Activated T-helper 9 cell treated with anti-CD3 and anti-CD28 coated beads, Interleukin-2, amount 50 U/mL, for 16 hours (primary cell): ENCODE measurements at places on chromosomes 3 and 15.
A peak's percentile ranks its signal among the peaks of the same experiment; 100 is the strongest.

DNA sequence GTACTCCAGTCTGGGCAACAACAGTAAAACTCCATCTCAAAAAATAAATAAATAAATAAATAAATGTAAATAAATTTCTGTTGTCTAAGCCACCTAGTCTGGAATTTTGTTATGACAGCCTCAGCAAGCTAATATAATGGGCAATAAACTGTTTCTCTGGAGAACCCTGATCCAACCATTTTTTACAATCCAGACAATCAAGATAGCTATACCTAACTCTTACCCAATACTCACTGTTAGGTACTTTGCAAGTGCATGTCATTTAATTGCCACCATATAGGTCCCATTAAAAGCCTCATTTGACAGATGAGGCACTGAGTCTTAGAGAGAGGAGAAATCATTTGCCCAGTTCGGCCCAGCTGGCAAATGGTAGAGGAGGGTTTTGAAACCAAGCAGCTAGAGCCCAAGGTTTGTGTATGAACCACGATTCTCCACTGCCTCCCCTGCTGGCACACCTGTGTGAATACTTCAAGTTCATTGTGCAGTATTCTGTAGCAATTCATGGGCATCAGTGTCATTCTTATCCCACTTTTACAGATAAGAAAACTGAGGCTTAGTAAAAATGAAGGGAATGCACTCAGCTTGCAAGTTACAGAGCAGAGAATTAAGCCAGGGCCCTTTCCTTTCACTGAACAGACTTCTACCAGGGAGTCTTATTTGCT, 107.0 kb upstream of the UBE2E1 start:
- DNase-seq: no peak

DNA sequence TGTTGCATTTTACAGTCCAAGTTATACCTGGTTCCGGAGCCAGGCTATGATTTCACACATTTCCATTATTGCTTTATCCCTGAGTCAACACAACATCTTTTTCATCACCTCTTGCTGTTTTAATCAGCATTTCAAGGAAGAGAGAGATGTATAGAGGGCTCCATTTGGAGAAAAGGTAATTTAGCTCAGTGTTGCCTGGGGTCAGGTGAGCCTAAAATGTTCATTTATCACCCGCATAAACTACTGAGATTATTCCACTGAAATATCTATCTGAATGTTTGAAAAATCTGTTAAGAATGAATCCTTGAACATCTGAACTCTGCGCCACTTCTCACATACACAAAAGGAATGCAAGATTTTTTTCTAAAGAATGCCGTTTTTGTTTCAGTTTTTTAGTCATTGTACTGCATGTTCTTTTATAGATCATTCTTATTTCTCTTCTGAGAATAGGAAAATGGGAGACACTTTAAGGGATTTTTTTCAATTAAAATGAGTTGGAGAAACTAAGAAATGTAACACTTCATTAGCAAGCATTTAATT, 51.5 kb upstream of the AGTR1 start:
- DNase-seq: no peak

DNA sequence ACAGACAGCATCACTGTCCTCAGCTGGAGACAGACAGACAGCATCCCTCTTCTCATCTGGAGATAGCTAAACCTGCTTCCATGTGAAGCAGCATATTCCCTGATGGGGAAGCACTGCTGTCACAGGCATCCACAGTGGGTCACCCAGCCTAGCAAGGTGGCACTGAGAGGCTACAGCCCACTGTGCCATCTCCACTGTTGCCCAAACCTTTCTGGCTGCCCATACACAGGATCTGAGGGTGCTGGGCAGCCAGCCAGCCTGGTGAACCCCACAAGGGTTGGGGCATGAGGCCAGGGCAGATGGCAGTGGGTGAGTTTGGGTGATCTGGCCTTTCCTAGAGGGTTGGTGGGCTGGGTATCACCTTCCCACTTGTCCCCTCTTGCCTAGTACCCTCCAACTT, 11.7 kb downstream of the CHST13 start:
- no peak for DNase-seq

GRCh38 chr3:100082714-100083113, 31.6 kb downstream of the FILIP1L start:
- no peak for DNase-seq

DNA sequence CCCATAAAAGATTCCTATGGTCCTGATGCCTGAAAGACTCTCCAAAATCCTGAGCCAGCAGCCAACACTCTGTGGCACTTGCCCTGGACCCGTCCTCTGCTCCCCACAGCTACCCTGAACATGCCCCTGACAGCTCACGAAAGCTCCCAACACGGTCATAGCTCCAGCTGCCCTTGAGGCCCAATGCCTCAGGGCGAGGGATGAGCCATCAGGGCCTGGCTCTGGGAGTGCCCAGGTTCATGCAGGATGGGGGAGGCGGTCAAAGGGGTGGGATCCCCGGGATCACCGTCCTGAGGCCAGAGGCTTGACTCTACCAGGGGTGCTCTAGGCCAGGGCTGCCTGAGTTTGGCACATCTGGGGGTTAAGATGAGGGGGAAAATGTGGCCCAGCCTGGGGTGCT, 72.7 kb upstream of the RPL32 start:
- no peak for DNase-seq

DNA sequence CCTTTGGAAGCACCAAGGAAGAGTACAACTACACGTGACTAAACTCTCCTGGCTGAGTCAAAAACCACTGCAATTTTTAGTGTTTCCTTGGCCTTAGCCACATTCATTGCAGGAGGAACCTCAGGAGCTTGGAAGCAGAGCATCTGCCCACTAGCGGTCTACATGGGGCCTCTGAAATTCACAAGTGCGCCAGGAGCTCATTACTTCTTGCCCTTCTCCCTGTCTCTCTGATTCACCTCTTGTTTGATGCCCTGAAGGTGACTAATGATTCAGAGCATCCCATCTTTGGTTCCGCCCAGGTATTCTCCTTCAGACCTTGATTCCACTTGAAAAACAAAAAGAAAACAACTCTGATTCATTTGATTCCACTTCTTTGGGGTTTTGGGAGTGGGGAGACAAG, 201.1 kb upstream of the LPP start:
- DNase-seq: no peak

DNA sequence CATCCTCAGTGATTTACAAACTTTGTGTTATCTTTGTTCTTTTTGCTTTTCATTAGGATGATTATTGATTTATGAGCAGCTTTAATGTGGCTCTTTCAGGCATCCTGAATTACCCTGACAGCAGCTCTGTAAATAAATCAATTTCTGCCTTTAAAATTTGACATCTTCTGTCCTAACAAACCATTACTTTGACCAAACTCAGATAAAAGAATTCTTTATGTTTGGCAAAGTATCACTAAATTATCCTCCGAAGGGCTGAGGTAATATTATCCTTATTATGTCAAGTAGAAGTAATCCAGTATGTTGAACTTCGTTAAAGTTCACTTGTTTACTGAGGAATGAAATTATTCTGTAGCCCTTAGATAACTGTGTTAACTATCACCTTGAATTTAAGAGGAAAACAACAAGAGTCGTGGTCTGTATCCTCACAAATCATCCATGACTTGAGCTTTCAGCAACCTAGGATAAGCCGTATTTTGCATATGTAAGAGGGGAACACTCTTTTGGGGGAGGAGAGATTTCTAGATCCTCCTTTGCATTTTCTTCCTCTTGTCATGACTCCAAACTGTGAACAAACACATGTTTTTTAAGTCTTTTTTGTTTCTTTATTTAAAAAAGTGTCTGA, 173.2 kb upstream of the STAC start:
- no peak for DNase-seq

- peak; percentile 43 for DNase-seq
Observed at GRCh38 chr3:16309558-16309957, 44.5 kb downstream of the OXNAD1 start.

DNA sequence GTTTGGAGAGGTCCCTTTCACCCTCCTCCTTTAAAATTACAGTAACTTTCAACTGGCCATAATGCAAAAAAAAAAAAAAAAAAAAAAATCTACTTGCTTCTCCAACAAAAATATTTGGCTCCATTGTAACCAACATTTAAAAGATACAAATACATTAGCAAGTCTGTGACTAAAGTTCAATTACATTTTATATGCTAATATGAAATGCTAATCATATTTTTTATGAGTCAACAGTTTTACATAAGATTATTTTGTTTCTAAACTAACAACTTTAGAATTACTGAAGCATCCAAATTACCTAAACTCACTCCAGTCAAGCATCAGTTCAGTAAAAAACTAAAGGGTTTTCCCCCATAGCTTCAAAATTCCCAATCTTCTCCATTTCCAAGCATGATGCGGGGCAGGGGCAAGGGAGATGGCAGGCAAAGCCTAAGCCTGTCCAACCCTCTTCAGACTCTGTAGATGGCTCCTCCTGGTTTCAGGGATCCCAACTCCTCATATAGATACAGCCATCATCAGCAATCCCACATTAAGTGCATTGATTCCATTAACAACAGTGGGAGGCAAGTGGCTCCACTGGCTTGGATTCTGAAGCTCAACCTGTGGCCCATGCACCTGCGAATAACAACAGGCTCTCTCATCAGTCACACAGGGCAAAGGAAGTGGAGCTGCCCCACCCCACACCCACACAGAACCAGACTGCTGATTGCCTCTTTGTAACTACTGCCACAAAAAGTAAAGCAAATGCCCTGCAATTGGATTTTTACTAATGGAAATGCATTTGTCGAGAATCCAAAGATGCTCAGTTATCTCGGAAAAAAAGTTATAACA, 15.0 kb downstream of the SFMBT1 start:
- peak; percentile 33 for DNase-seq

- no peak for DNase-seq
Observed at GRCh38 chr3:55467099-55467498, 20.0 kb downstream of the WNT5A start.
